ENCODE measurements at places on chromosomes 7 and 10. TPM values are rescaled to one million over a fixed set of nuclear protein-coding genes. Genes with fewer than 3 reads are reported as not detected.

Gene TET1
- polyA plus RNA-seq: 3.2 TPM

Gene OR2A7
- 16.7 TPM for polyA plus RNA-seq

Gene TSPAN12
- 99.6 TPM for polyA plus RNA-seq

Gene SEM1
- 202 TPM for polyA plus RNA-seq

Gene ZNF518A
- polyA plus RNA-seq: 35.5 TPM

Gene PRPS1L1
- not detected for polyA plus RNA-seq

Gene EEF1AKMT2
- polyA plus RNA-seq: 21.1 TPM

Gene TDRD1
- polyA plus RNA-seq: 0.22 TPM

Gene ZPBP
- polyA plus RNA-seq: 0.06 TPM

Gene MKX
- polyA plus RNA-seq: 0.40 TPM

Gene VAX1
- polyA plus RNA-seq: not detected

Gene FAM170B
- polyA plus RNA-seq: not detected

Gene HIP1
- 5.9 TPM for polyA plus RNA-seq

Gene HTRA1
- polyA plus RNA-seq: 69.8 TPM

Gene AKR1D1
- 4.4 TPM for polyA plus RNA-seq

Gene CHN2
- polyA plus RNA-seq: 33.6 TPM

Gene TRIM73
- 4.8 TPM for polyA plus RNA-seq

Gene TCF7L2
- 48.2 TPM for polyA plus RNA-seq

Gene PRRT4
- polyA plus RNA-seq: 0.73 TPM

Gene CHAT
- 0.96 TPM for polyA plus RNA-seq

Gene LSM5
- 70.1 TPM for polyA plus RNA-seq

Gene ADCY1
- polyA plus RNA-seq: 1.4 TPM

Gene KEL
- 181 TPM for polyA plus RNA-seq

Gene NKX2-3
- polyA plus RNA-seq: 22.1 TPM

Gene ADRA2A
- polyA plus RNA-seq: 5.4 TPM

Gene CNTNAP2
- 12.9 TPM for polyA plus RNA-seq

Gene C10orf62
- 0.09 TPM for polyA plus RNA-seq

Gene CALHM2
- polyA plus RNA-seq: 8.4 TPM

Gene JAKMIP3
- polyA plus RNA-seq: 0.45 TPM

Gene ANKRD1
- 0.06 TPM for polyA plus RNA-seq

Gene IFIT1B
- 0.34 TPM for polyA plus RNA-seq

Gene ASZ1
- polyA plus RNA-seq: not detected

Gene IRF5
- 5.5 TPM for polyA plus RNA-seq

Gene NUPR2
- polyA plus RNA-seq: 1.4 TPM

Gene POMZP3
- 18.5 TPM for polyA plus RNA-seq

Gene ITPRID1
- 0.25 TPM for polyA plus RNA-seq

Gene HIPK2
- polyA plus RNA-seq: 12.6 TPM

Gene FFAR4
- polyA plus RNA-seq: 0.51 TPM

Gene STEAP4
- polyA plus RNA-seq: 0.30 TPM

Gene ZNF25
- 7.0 TPM for polyA plus RNA-seq

Gene GPR26
- 0.16 TPM for polyA plus RNA-seq

Gene FBXO24
- 0.88 TPM for polyA plus RNA-seq

Gene MEIG1
- polyA plus RNA-seq: 0.33 TPM

Gene SUFU
- polyA plus RNA-seq: 12.9 TPM

Data from large intestine (tissue), 12 donors.